Hematopoietic multipotent progenitor cell treated with erythropoietin and hydrocortisone succinate and interleukin-3 and kit ligand, for 8 days (in vitro differentiated cells): ENCODE measurements at places on chromosomes 4 and X.

GRCh38 chrX:29299684-29300083 is 712.4 kb downstream of the IL1RAPL1 start:
- DNase-seq = no peak

DNA sequence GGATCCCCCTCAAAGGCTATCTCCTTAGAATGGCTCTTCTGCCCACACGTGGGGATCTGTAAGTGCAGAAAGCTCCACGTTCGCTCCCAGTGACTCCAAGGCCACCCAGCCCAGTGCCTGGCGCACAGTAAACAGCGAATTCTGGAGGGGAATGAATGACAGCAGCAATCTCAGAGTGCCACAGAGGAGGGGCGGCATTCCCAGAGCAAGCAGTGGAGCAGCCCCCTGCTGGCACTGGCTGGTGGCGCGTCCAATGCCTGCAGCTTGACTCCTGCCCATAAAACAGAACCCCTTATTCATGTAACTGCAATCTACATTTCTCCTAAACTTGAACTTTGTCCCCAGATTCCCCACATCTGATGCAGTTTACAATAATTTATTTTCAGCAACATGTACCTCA is 6.9 kb upstream of the HELT start:
- no peak for DNase-seq

GRCh38 chr4:26273616-26273980 is 47.2 kb upstream of the RBPJ start:
- DNase-seq = no peak

DNA sequence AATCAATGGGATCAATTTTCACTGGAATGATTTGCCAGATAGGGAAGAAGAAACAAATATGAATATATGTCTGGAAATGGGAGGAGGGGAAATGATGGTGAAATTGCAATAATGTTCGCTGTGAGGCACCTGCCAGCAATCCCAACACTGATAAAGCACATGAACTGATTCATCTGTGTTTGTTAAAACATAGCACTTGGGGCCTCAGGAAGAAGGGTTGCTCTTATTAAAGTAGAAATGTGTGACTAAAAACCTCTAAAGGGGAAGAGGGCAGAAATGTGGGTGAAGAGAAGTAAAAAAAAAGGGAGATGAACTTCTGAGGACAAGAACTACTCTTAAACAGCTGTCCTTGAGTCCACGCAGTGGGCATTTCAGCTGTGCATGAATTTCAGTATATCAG is 101.4 kb downstream of the C4orf51 start:
- DNase-seq = no peak
